ENCODE measurements at places on chromosomes 6 and 20. TPM values are rescaled to one million over a fixed set of nuclear protein-coding genes. Genes with fewer than 3 reads are reported as not detected.

COL19A1 gene
- 0.16 TPM for total RNA-seq

HCK gene
- total RNA-seq: not detected

NUDT3 gene
- total RNA-seq: 10.6 TPM

FOXF2 gene
- 31.2 TPM for total RNA-seq

CLVS2 gene
- under 0.01 TPM for total RNA-seq

HLA-G gene
- 0.16 TPM for total RNA-seq
